ENCODE measurements at places on chromosomes 5 and 9.
A peak's percentile ranks its signal among the peaks of the same experiment; 100 is the strongest.

GRCh38 chr5:163766936-163767670 lies 261.7 kb downstream of the MAT2B start:
- no peak for DNase-seq

DNA sequence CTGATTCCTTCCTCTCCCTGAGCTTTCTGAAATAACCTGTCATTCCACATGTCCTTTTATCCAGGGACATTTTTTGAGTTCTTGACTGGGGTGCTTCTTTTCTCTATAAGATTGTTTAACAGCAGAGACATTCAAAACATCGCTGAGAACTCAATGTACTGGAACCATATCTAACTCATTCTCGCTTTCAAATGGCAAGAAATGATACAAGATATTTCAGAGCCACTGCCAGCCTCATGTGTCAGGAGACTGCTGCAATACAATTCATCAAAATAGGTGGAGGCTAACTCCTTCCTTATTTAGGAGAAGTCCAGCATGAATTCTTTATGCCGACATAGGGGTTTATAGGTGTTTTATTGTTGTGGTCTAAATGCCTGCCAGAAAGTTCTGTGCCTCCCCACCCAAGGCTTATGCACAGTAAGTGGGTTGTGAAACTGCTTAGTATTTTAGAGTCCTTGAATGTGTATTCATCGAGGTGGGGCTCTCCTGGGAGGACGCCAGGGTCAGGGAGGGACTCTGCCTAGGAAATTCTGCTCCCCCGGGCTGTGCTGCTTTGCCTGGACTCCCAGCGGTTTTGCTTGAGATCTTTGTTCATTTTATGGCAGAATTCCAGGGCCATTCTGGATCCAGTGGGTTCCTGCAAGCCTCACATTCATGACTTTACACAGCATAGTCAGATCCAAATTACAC lies 53.9 kb downstream of the ZNF474 start:
- no peak for DNase-seq

DNA sequence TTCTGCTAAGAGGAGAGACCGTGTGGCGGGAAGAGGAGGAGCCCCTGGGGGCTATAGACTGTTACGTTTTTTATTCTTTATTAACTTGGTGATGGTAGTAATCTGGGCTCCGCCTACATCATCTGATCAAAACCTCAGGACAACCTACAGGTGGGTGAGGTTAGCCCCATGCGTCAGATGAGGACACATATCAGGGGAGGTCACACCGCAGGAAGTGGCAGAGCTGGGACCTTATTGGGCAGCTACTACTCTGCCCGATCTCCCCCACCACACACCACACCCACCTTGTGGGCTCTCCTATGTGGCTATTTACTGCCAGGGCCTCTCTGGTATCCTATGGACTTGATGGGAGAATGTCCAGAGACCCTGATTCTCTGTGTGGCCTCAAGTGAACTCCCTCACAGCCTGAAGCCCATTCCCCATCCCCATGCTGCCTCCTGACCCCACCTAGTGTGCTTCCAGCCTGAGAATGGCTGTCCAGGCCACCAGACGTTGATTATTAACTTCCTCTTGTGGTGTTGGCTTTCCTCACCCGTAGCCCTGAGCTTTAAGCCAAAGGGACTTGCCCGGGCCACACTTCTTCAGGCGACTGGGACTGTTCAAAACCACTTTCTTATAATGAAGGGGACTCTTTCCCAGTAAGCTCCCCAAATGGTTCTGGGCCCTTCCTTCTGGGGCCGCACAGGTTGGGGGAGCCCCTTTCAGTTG lies 8.2 kb downstream of the UNC5A start:
- peak; percentile 7 for DNase-seq

DNA sequence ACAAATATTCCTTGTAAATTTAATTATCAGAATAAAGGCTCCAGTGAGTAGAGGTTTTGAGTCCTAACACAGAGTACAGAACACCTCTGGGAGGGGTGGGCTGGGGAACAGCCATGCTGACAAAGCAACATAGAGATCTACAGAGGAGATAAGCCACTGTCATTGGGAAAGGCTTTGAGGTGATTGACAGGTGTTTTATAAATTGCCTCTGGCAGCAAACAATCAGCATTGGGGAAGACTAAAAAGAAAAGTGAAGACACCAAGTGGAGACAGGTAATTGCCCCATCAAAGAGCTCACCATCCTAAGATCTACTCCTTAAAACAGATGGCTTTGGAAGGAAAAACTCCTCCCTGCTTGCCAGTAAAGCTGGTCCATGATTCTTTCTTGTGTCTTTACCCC lies 189.7 kb upstream of the TLE4 start:
- DNase-seq = no peak

DNA sequence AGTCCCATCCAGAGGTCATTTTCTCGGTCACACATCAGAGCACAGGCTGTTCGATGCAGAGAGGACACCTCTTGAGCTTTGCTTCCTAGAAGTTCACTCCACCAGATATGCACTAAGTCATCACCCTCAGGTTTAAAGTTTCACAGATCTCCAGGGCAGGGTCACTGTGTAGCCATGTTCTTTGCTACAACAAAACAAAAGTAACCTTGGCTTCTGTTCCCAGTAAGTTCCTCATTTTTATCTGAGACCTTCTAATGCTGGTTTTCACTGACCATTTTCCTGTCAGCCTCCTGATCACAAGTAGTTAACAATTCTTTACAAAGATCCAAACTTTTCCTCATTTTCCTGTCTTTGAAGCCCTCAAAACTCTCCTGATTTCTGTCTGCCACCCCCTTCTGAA lies 97.5 kb upstream of the CTSV start:
- DNase-seq = no peak

GRCh38 chr5:130479045-130479804 lies 575.0 kb downstream of the CHSY3 start:
- no peak for DNase-seq

- DNase-seq = no peak
Observed at GRCh38 chr9:84755380-84755779, 85.9 kb downstream of the NTRK2 start.

- no peak for DNase-seq
Observed at GRCh38 chr9:6646293-6646636, 736 bp upstream of the GLDC start.

- DNase-seq = no peak
Observed at GRCh38 chr9:94725293-94725692, 1.2 kb upstream of the AOPEP start.

- no peak for DNase-seq
Observed at GRCh38 chr5:125913200-125913599, 510.0 kb upstream of the GRAMD2B start.

- no peak for DNase-seq
Observed at GRCh38 chr5:61202213-61202612, 39.9 kb upstream of the SMIM15 start.

- no peak for DNase-seq
Observed at GRCh38 chr5:1657161-1657741, 133.5 kb upstream of the LPCAT1 start.

- peak; percentile 14 for DNase-seq
Observed at GRCh38 chr5:98827161-98827560, 53.7 kb downstream of the RGMB start.

DNA sequence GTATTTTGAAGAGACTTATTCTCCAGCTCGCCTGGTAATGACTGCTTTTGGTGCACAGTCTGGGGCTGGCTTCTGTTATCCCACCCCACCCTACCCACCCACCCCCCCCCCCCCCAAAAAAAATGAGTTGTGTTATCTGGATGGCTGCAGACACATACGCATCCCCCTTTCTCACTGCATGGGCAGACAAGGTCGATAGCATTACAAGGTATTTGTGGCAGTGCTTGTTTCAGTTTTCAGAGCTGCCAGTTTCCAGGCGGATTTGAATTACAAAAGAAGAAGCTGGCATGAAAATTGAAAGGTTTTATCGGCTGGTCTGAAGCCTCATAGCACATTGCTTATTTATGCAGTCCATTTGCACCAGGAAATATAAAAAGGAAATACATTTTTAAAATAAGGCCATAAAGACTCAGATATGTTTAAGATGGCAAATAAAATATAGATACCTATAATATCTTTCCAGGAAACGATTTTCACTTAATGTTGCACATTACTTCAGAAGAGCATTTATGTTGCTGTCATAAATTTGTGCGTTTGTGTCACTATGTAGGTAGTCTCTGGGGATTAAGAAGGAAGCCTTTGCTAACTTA lies 85.1 kb upstream of the GRHPR start:
- no peak for DNase-seq

DNA sequence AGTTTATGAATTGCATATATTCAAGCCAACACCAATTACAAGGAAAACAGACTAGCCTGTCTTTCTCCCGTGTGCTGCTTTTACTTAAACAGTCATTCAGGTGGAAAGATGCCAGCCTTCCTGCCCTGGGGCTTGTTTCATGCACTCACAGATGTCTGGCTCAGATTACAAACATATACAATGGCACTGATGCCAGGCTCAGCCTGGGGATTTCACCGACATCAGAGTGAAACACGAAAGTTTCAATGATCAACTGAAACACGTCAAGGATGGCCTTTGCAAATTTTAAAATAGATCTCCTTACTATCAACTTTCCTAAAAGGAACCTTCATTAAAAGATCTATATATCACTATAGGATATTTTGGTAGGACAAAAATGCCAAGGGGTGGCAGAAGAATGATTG lies 1576.5 kb downstream of the EFNA5 start:
- DNase-seq = no peak

DNA sequence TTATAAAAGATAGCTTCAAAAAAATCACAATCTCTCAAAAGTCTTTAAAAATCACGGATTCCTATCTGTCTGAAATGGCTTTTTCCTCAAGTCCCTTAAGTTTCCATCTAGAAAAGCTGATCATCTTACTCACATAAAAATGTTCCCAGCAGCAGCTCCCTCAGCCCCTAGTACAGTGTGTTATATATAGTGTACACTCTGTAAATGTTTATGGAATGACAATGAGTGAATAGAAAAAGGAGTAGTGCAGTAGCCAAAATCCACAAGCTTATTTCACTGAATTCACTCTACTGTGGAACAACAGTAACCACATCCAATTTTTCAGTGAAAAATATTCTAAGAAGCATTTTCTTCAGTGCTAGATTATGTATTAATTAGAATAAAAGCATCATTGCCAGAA lies 609.4 kb downstream of the DTWD2 start:
- no peak for DNase-seq

DNA sequence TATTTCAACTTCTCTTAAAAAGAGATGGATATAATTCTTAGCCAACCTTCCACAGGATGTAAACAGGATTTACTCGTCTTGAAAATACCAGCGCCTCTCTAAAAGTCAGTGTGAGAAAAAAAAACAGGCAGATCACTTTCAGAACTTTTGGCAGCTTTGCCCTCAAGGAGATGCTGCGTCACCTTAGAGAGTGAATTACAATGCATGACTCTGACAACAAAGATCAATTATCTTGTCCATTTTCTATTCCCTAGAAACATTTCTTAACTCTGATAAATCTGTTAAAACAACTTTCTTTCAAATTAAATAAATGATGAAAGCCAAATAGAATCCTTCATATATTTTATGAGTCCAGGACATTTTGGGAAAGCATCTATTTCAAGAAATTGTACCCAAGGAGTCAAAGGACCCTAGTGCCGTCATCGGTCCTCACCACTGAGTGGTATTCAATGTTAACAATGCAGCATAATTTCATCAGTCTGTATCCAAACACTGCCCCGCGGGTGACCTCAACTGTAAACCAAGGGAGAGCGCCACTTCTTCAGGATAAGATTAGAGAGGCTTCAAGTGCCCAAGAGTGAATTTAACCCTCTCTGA lies 536.0 kb downstream of the PDE4D start:
- DNase-seq = no peak

DNA sequence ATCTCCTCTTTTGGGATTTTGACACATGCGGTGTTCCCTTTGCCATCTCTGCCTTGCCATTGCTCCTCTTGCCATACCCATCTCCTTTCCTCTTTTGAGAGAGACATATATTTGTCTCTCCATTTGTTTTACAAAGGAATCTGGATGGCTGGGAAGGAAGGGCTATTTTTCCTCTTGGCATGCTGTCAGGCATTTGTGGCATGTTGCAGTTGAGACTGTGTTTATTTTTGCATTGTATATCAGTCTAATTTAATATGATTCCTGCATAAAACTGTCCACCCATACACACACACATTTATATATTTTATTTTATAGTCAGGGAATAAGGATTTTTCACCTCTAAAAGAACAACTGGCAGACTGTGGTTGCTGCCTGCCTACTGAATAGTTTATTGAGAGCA lies 1105.8 kb upstream of the SEMA6A start:
- no peak for DNase-seq

- no peak for DNase-seq
Observed at GRCh38 chr9:111678293-111678692, 16.9 kb downstream of the GNG10 start.

GRCh38 chr9:122777935-122778627 lies 10.7 kb upstream of the OR5C1 start:
- DNase-seq = no peak

- no peak for DNase-seq
Observed at GRCh38 chr5:41721516-41721915, 148.7 kb downstream of the OXCT1 start.

DNA sequence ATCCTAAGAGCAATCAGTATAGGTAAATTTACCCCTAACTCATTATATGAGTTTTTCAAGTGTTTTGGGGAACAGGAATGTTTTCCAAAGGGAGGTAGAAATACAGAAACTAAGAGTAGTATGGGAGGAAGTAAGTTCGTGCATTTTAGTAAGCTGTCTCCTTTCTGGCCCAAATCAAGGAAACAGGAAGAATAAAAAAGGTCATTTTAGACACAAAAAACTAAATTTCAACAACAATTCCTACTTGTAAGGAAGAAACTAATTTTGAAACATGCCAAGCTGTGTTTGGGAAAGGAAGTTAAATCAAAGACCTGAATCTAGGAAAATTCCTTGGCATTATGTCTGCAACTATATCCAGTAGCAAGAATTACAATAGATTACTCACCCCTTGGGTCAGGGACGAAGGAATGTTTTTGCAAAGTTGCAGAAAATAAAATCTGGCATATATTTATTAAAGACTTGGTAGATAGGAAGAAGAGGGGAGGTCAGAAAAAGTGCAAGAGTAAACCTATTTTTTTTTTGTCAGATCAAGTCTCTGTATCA lies 6.5 kb upstream of the RPS6 start:
- DNase-seq = no peak

DNA sequence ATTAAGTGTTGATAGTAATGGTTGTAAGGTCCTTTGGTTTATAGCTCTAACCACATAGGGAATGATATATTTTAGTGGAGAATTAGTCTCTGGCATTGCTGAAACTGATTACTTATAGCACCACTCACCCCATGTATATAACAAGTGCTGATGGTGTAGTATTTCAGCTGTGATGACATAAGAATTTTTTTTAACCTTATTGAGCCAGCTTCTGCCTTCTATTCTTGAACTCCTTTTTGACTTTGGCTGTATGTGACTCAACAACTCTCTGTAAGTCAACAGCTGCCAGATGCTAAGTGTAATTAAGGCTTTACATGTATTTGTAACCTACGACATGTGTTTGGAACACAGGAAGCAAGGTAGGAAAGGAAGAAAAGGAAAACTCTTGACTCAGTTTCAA lies 929.6 kb upstream of the WWC1 start:
- DNase-seq = no peak

DNA sequence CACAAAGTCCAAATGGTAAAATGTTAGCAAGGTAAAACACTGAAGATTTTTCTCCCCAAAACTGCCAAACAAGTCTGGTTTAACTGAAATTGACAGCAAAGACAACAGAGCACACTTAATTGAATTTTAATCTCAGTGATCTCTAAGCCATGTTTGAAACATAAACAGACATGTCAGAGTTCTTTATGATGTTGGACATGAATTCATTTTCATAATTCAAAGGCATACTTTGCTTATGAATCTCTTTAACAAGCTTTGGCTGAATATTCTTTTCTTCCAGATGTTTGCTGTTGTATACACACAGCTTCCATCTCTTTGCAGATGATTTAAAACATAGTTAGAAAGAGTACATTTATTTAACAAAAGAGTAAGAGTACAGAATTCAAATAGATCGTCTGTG lies 509.1 kb downstream of the RAB3C start:
- DNase-seq = no peak

Data from inflammatory macrophage treated with lipopolysaccharide for 1 hour (primary cell).